ENCODE measurements at places on chromosomes 5 and 9.
A peak's percentile ranks its signal among the peaks of the same experiment; 100 is the strongest.

DNA sequence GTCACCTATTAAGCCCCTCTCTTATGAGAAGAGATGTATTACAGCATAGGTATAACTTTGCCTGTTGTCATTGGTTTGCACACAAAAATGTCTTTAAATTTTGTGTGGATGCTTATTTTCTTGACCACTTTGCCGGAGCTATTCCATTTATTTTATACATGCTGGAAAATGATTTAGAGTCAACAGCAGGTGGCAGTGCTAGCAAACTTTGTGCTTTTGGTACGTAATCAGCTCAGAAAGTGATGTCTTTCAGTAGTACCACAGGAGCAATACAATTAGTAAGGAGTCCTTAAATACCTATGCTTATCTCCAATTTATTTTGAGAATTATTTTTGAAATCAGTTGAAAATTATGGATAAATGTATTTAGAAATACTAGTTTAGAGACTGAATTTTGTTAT, 19.8 kb upstream of the NUDT12 start:
- DNase-seq, result no peak

DNA sequence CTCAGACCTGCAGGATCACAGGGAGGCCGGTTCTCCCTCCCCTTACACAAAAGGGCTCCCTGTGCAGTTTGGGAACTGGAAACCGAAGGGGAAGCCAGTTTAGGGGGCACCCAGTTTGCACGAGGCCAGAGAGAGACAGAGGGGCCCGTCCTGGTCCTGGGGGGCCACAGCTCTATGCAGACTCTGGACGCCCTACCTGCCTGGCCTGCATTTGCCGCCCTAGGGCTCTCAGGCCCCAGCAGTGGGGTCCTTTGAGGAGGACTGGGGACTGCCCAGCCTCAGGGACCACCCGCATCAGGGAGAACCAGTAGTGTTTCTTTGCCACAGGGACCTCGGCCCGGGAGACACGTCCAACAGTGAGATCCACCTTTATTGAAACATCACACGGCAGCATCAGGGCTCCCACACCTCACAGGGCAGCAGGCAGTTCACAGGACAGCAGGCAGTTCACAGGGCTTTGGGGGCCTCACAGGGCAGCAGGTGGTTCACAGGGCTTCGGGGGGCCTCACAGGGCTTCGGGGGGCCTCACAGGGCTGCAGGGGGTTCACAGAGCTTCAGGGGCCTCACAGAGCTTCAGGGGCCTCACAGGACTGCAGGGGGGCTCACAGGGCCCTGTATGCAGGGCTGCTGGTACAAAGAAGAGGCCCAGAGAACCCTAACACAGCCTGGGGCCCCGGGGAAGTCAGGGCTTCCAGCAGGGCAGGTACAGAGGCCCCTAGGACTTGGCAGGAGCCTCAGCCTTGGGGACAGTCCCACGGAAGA, 648 bp upstream of the NSMF start:
- DNase-seq, result no peak

DNA sequence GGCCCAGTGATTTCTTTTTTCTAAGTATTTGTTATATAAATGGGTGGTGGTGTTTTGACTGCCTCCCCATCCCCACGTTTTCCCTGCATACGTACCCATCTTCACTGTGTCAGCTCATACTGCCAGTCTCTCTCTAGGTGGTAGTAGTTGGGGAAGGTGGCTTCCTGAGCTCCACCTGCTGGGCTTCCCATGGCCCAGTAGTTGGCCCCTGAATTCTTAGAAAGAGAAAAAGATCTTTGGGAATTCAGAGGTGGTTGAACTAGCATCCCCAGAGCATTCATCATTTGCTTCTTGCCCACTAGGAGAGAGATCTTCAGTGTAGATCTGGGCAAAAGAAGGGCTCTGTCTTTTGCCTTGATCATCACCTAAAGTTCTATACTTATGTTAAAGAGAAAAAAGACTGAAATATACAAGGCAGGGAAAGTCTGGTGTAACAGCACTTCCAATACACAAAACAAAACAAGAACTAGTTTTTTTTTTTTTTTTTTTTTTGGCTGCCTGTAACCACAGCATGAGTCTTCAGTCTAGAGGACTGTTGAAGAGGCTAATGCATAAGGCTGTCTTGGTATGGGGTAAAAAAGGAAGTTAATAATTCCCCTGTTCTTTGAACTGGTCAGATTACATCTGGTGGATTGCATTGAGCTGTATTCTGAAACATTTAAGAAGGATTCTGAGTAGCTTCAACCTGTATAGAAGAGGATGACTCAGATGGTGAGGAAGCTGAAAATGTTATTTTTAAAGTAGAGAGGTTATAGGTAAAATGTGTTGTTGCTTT, 128.7 kb downstream of the ATG10 start:
- DNase-seq, result peak; percentile 3

- DNase-seq, result peak; percentile 54
Measured at GRCh38 chr9:13568405-13568804, 288.9 kb upstream of the MPDZ start.

- DNase-seq, result no peak
Measured at GRCh38 chr9:90287567-90288274, 354.9 kb downstream of the DIRAS2 start.

- DNase-seq, result no peak
Measured at GRCh38 chr9:15522130-15522755, 11.5 kb upstream of the PSIP1 start.

- DNase-seq, result no peak
Measured at GRCh38 chr5:76546497-76547102, 76.6 kb downstream of the F2RL2 start.

DNA sequence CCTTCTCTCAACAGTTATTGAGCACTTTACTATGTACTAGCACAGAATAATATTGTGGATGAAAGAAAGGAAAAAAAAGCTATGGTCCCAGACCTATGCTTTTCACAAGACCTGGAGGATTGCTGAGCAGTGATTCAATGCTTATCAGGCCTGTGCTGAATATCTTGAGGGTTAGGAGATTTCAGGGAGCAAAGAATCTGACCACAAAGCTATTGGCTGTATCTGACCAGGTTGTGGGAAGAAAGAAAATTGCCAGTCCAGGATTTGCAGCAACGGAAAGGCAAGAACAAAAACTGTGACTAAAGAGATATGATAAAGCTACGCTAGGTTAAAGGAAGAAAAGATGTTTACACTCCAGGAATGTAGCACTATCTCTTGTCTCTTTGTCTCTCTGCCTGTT, 14.9 kb upstream of the MACIR start:
- DNase-seq, result no peak

DNA sequence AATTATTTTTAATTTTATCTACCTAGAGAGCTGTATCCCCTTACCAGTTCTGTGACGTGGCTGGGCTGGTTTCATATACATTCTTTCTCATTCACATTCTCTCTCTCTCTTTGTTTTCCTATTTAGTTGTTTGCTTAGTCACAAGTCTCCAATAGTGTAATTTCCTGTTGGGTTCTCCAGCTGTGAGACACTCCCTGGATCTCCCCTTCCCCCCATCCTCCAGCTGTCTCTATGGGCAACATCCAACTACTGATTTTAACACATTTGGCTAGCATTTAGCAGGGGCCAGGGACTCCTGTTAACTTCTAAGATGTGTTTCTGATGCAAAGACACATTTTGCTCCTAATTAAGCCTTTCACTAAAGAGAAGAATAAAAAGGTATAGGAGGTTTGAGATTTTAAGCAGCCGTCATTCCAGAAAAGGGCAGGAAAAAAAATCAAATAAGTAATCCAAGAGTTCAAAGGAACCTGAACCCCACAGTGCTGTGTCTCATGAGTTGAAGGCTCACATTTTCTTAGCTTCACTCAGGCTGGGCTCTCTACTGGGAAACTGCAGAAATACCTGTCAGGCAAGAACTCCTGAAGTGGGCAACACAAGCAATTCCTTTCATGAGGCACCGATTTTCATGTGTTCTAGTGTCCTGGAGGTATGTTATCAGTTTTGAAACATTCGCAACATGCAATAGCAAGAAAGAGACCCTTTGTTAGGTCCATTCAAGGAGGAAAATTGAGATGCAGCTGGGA, 198.7 kb upstream of the C9orf72 start:
- DNase-seq, result no peak

DNA sequence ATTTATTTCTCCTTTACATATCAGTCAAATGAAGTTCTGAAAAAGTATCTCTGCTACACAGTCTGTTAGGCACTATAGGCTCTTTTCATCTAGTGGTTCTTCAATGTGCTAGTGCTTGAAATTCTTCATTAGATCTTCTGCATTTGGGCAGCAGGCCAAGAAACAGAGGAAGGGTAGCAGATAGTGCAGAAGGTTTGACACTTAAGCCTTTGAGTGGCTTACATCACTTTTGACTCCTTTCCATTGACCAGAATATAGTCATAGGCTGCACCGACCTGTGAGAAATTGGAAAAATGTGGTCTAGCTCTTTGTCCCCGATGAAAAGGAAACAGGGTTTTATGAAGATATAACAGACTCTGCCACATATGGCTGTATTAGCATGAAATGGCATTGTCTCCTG, 459.5 kb upstream of the PTGER4 start:
- peak; percentile 20 for DNase-seq

- DNase-seq, result peak; percentile 91
Measured at GRCh38 chr9:129712634-129713401, 40.0 kb downstream of the PTGES start.

DNA sequence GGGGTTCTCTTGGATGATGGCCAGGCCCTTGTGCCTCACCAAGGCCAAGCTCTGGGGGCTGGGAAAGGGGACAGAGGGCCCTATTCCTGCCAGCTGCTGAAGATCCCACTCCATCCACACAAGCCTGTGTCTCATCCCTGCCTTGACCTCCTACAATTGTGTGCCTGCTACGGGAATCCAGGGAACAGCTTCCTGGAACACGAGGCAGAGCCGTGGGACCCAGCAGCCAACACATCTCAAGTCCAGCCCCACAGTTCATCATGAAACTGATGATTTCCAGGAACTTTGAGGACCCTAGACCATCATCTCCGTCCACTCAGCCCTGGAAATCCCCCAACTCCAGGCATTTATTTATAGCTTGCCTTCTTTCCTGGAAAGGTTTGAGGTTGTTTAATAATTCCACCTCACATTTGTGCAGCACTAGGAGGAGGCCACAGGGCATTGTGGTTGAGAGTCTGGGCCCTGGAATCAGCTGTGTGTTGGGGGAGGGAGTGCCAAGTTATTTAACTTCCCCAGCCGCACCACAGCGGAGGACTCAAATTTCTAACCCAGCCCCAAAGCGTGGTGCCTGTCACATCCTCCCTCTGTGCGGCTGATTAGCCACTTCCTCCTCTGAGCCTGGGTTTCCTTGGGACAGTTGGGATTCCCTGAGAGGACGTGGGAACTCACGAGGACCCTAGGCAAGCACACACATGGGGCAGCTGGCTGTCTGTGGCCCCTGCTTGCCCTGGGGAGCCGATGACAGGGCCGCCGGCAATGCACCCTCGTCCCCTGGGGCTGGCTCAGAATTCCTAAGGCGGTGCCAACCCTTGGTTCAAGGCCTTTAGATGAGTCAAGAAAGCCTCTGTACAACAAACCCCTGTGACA, 58.2 kb upstream of the GGTA1 start:
- peak; percentile 88 for DNase-seq

DNA sequence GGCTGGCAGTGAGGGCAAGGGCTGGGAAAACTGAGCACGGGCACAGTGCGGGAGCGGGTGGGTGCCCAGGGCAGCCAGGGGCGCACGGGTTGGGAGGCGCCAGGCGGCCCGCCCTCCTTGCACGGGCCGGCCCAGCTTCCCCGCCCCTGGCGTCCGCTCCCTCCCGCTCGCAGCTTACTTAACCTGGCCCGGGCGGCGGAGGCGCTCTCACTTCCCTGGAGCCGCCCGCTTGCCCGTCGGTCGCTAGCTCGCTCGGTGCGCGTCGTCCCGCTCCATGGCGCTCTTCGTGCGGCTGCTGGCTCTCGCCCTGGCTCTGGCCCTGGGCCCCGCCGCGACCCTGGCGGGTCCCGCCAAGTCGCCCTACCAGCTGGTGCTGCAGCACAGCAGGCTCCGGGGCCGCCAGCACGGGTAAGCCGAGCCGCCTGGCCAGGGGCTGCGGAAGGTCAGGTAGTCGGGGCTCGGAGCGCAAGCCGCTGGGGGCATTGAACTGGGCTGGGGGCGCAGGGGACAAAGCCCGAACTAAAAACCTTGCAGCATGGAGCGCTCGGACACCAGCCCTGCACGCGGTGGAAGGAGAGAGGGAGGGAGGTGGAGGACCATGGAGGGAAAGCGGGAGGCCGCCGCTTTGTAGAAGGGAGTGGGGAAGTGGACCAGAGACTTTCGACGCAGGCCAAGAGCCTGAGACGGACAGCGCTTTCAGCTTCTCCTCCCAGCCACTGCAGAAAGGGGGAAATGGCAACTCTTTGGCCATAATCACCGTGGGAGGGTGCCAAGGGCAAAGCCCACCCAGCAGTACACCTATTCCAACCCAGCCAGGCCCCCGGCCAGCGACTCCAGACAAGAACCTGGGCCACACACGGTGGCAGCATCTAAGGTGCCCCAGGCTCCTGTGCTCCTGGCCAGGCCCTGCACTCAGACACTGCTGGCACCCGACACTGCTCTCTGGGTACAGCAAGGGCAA, at the start of gene TGFBI:
TGFBI (plus strand) TSS at position 207 of the 961 bp plus-strand sequence; CDS start at position 275, 68 bp downstream.
- peak; percentile 60 for DNase-seq

DNA sequence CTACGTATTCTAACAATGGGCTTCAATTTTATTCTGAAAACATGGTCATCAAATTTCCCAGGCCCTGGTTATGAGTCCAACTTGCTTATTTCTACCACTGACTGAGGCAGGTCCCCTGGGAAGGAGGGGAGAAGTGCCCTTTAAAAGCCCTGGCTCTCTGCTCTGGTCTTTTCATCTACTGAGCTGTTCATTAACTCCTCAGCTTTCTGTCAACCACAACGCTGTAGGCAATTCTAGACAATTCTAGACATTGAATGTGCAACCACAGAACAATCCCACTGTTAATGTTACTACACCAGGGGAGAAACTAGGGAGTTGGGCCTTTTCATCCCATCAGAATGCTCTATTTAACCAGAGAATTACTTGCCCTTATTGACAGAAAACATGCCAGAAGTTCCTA, 10.0 kb downstream of the MOCS2 start:
- no peak for DNase-seq

GRCh38 chr9:14346811-14347405, 33.0 kb upstream of the NFIB start:
- DNase-seq, result no peak

DNA sequence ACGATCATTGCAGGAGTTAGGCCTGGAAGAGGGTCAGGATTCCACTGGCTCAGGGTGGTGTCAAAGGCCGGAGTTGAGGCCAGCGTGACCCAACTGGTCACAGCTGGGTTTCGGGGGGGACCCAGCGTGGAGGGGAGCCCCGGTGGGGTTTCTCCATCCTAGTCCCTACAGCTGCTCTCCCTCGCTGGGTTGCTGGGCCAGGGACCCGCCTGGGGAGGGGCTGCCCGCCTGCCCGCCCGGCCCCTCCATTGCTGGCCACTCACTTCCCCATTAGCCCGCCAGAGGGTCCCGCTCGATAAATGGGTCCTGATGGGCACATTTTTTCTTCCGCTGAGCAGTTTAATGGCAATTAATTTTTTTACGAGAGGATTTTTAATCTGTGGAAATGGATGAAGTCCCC, 8.8 kb downstream of the CCDC187 start:
- no peak for DNase-seq

- no peak for DNase-seq
Measured at GRCh38 chr5:16619136-16619535, 2.3 kb upstream of the RETREG1 start.

GRCh38 chr9:134215420-134215698, 51.0 kb upstream of the RNU6ATAC start:
- DNase-seq, result no peak

GRCh38 chr5:100828071-100828897, 74.8 kb downstream of the ST8SIA4 start:
- peak; percentile 1 for DNase-seq

- peak; percentile 91 for DNase-seq
Measured at GRCh38 chr9:124306098-124306735, 48.5 kb downstream of the NEK6 start.

- DNase-seq, result no peak
Measured at GRCh38 chr5:109826-110225, 17.9 kb downstream of the PLEKHG4B start.

Measured in foreskin fibroblast (primary cell).